Fibroblast of skin of right quadriceps (primary cell): ENCODE measurements at places on chromosomes 3 and 15.

- DNase-seq: peak; percentile 61
Observed at GRCh38 chr3:61666615-61667330, 105.4 kb downstream of the PTPRG start.

DNA sequence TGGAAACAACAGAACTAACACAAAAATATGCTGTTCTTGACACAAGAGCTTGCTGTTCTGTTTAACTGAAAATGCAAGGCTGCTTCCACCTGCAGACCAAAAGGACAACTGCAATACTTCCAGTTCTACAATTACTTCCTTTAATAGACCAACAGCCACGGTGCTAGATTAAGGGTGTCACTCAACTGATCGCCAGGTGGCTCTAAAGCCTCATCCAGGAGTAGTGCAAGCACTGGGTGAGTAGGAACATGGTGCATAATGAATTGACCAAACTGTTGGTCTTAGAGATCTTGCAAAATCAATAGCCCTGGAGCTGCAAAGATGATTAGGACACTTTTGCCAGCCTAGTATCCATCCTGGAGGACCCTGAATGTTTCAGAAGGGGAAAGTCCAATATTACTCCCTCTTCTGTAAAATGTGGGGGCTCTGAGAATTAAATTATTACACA lies 3.6 kb upstream of the CLDN16 start:
- peak; percentile 44 for DNase-seq

GRCh38 chr15:101204739-101205535 lies 46.9 kb downstream of the CHSY1 start:
- peak; percentile 64 for DNase-seq

- no peak for DNase-seq
Observed at GRCh38 chr3:4988983-4989834, 10.0 kb downstream of the BHLHE40 start.

GRCh38 chr3:113535898-113536297 lies 3.5 kb downstream of the SIDT1 start:
- no peak for DNase-seq
